H4 (cell line): ENCODE measurements at places on chromosomes 4 and X. TPM values are rescaled to one million over a fixed set of nuclear protein-coding genes. Genes with fewer than 3 reads are reported as not detected.

Gene LDB2
- total RNA-seq = 16.8 and 21.6 TPM in 2 replicates

Gene SSX4
- total RNA-seq = not detected in 2 replicates

Gene TEX13C
- total RNA-seq = 0.08 and 0.14 TPM in 2 replicates

Gene GPRASP1
- total RNA-seq = 0.08 and 0.19 TPM in 2 replicates

Gene CCDC110
- 0.12 TPM in 1 of 2 replicates, not detected in the other for total RNA-seq

Gene ENOPH1
- total RNA-seq = 58.8 and 70.2 TPM in 2 replicates

Gene RS1
- total RNA-seq = not detected in 2 replicates

Gene SMARCAD1
- total RNA-seq = 23.9 and 29.9 TPM in 2 replicates

Gene REPS2
- total RNA-seq = 0.53 and 1.1 TPM in 2 replicates

GRCh38 chrX:154548028-154548316 lies 552 bp downstream of the IKBKG start:
- no peak for DNase-seq

GRCh38 chr4:163611784-163612445 lies 117.4 kb downstream of the TMA16 start:
- DNase-seq = no peak

GRCh38 chr4:82591592-82591991 lies 29.8 kb upstream of the TMEM150C start:
- no peak for DNase-seq

DNA sequence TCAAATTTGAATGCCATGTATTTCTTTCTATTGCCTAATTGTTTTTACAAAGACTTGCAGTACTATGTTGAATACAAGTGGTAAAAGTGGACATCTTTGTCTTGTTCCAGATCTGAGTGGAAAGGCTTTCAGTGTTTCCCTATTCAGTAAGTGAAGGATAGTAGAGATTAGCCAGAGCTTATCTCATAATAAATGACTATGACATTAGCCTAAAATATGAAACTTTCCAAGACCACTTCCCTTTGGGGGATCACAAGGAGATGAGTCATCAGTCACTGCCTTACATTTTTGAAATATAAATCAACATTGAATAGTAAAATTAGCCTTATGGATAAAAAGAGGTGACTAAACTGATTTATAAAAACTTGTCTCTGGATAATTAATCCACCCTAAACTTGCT lies 554.1 kb upstream of the MAGEB2 start:
- DNase-seq = no peak

DNA sequence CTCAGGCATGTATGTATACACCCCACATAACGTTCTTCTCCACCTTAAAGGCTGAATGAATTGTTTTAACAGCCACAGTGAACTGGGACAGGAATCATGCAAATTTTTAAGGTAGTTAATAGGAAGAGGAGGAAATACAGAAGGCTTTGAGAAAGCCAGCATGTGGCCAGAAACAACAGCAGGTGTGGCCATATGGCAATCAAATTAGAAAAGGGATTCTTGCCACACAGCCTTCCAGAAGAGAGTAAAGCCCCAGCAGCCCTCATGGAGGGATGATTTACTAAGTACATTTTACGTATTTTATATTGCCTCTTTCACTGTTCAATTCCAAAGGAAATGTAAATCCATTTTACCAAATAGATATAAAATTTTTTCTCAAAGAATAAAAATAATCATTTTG lies 792.2 kb downstream of the ADGRL3 start:
- no peak for DNase-seq

DNA sequence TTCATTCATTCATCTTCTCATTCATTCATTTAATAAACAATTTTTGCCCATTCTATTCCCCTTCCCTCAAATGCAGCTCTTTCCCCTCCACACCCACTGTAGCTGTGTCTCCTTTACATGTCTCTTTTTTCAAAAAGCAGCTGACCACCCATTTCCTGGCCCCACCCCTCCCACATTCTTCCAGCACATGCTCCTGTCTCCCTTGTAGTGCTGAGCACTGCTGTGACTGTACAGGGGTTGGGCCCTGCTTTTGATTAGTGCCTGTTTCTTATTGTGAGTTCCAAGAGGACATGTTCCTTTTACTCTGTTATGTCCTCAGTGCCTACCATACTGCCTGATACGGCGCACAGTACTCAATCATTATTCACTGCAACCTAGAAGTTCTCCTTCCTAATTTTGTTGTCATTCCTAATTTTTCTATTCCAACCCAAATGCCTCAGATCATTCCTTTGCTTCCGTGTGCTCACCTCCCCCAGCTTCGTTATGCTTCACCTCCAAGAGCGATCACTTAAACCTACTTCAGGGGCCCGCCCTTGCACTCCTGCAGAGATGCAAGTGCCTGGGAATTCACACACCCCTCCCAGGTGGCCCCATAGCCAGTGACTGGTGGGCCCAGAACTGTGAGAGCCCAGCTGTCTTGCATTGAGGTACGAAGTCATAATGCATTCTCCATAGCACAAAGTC lies 152.2 kb downstream of the STK32B start:
- DNase-seq = no peak

GRCh38 chrX:78945186-78945912 lies at the start of gene P2RY10:
Gene P2RY10 (plus strand): TSS chrX:78945391. CDS start chrX:78960521, 15,130 bp downstream.
- DNase-seq = no peak

DNA sequence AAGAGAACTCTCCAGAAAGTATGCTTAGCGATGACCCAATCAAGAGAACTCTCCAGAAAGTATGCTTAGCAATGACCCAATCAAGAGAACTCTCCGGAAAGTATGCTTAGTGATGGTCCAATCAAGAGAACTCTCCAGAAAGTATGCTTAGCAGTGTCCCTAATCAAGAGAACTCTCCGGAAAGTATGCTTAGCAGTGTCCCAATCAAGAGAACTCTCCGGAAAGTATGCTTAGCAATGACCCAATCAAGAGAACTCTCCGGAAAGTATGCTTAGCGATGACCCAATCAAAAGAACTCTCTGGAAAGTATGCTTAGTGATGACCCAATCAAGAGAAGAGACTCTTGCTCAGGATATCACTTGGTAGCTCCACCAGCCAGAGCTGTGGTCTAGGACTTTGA lies 92.5 kb downstream of the AFAP1 start:
- DNase-seq = no peak

GRCh38 chrX:39437670-39438441 lies 636.6 kb downstream of the MID1IP1 start:
- no peak for DNase-seq

DNA sequence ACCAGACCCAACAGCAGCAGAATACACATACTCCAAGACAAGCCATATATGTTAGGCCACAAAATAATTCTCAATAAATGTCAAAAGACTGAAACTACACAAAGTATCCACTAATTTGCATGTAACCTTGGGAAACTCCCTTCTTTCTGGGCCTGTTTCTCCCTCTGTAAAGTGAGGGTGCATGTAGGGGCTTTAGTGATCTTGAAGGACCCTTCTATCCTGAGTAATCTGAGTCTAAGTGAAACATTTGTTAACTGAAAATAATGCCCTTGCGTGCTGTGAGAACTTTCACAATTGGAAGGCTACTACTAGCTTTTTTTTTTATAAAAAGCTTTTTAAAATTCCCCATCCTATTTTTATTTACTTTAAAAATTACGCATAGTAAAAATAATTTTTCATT lies 125.2 kb downstream of the NEXMIF start:
- DNase-seq = no peak

GRCh38 chr4:26141051-26141721 lies 179.6 kb upstream of the RBPJ start:
- no peak for DNase-seq

DNA sequence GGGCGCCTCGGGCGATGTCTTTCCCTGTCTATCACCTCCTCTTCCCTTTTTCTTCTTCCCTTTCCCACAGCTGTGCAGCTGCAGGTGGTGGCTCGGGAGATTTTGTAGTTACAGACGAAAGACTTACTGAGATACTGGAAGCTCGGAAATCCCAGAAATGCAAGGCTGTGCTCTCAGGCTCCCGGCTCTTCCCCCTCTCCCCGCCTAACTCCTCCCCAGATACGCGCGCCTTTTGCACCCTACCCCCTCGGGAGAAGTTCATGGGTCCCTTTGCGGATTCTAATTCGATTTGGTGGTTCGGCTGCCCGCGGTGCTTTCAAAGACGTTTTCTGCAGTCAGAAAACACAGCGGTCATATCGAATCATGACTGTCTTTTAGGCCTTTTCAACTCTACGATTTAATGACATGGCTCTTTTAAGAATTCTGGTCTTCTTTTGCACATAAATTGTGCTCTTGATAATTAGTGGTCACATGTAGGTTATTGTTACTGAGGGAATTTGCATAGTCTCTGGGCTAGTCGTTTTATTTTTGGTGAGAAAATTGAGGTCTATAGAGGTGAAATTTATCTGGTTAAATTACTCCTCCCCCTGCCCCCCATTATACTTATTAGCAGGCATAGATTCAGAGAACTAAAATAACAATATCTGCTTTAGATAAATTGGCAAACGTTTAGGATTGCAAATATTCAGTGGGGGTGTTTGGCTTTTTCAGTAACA lies 1.6 kb downstream of the SEPTIN11 start:
- no peak for DNase-seq

DNA sequence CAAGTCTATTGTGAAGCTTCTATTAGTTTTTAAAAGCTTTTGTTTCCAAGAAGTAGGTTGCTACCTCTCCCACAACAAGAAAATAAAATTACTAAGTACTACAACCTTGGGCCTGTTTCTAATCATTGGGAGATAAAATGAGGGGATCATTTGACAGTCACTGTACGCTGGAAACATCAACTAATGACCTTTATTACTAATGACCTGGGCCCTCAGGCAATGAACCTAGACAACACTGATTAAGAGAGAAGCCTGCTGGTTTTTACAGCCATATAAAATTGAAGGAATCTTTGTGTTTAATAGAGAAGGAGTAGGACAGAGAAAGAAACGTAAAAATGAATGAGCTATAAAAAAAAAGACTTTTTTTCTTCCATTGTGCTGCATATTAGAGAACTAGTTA lies 1000.9 kb downstream of the STPG2 start:
- no peak for DNase-seq

DNA sequence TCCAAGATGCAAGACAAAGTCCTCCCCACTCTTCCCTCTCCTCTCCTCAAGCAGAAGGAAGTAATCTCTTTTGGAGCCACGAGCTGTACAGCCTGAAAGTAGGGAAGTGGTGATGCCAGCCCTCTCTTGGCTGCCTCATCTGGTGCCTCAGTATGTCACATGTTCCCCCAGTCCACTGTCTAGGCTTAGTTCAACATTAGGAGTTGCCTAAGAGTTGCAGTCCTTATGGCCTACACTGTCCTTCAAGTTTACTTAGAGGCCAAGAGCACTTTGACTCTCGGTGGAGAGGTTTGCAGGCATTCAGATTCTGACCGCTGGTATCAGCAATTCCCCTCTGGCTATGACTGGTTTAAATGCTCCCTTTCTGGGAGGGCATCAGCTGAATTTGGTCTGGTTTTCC lies 735.6 kb downstream of the GLUD2 start:
- no peak for DNase-seq

DNA sequence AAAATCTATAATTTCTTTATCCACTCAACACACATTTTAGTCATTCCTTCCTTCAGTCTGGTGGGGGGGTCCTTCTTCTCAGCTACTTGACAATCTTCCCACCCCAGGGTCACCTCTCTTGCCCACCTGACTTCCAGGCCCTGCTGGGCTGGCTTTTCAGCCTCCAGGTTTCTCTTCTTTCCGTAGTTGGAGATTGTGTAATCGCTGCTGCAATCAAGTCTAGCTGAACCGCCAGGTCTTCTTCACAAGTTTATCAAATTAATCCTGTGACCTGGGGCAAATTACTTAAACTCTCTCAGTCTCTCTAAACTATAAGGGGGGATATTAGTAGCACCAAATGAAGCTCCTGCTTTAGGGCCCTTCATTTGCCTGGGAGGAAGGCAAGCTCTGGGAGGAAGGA lies 102.9 kb upstream of the TNIP3 start:
- DNase-seq = no peak

- no peak for DNase-seq
These were observed 195.9 kb downstream of the SHOX start for GRCh38 chrX:826448-826847.

DNA sequence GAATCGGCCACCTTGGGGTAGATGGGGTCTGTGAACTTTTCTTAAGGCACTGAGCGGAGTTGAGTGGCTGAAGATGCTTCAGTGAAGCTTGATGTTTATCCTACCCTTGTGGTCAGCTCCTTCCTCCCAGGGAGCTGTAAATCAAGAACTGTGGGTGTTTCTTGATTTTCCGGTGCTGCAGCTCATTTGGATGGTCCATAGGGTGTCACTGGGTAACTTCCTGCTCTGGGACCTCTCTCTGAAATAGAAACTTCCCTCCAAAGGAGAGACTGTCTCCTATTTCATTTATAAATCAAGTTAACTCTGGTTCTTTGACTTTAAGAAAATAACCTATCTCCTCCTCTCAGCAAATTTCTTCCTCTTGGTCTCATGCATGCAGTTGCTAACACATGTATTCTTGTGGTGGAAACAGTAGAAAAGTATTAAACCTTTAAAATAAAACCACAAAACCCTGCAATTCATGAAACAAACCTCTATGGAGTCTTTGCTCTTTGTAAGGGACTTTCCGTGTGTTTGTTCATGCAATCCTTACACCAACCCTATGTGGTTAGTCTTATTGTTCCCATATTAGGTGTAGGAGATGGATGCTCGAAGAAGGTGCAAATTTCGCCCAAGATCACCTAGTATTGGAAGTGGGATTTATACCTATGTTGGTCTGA lies 110.3 kb downstream of the SHROOM3 start:
- peak; percentile 39 for DNase-seq

DNA sequence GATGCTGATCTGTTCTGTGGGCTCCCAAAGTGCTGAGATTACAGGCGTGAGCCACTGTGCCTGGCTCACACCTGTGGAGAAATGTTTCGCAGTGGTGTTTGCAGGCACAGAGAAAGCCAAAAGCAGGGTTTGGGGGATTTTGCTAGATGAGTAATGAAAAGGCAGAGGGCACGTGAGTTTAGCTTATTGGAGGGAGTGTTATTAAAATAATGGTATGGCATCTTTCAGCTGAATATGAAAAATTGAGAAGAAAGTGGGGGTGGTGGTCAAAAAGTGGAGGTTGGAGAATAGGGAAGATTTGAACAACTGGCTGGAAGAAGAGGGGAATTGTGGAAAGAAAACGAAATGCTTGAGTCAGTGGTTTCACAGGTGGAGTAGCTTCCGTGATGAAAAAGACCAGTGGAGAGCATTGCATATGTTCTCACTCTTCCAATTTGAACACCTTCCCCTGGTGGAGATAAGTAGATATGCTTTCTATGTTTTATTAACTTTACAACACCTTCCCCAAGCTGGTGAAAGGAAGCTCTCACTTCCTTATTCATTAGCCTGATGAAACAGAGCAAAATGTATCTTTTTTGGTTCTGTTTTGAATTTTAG lies 1.1 kb upstream of the CHST7 start:
- no peak for DNase-seq

GRCh38 chr4:102629673-102630072 lies 128.5 kb downstream of the NFKB1 start:
- no peak for DNase-seq

- no peak for DNase-seq
These were observed 28.4 kb upstream of the UVSSA start for GRCh38 chr4:1318488-1319213.

GRCh38 chrX:35700121-35700520 lies 98.0 kb upstream of the MAGEB16 start:
- no peak for DNase-seq

GRCh38 chrX:93637591-93637990 lies 35.8 kb downstream of the NAP1L3 start:
- DNase-seq = no peak
